A549 (cell line): ENCODE measurements at places on chromosomes 5 and 9.

GRCh38 chr5:27511061-27511460 is 472.7 kb upstream of the CDH9 start:
- DNase-seq: no peak

DNA sequence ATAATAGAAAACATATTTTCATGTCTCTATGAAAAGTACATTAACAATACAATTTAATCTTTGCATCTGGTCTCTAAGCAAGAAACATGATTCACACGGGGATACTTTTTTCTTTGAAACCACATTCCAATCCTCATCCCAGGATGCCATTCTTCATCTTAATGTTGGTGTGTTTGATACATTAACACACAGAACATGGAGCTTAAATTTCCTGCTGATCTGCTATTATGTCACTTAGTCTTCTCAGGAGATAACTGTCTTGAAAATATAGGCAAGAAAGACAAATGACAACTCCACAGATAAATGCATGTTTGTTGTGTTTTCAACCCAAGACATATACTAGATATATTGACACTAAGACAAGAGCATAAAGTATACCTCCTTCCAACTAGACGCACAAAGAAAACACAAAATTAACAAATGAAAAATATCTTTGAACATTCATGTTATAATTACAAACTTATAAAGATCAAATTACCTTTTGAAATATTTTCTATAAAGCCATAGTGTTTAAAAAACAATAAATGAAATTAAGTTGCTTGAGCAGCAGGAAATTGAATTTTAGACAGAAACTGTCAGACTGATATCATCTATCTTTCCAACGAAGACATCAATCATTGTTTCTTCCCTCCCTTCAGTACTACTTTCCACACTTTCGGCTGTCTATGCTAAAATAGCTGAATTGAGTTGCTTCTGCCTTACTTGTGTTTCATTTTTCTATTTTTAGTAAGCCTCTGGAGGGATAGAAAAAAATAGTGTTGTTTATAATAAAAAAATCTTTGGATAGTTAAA is 1676.7 kb upstream of the CDH9 start:
- DNase-seq: no peak

DNA sequence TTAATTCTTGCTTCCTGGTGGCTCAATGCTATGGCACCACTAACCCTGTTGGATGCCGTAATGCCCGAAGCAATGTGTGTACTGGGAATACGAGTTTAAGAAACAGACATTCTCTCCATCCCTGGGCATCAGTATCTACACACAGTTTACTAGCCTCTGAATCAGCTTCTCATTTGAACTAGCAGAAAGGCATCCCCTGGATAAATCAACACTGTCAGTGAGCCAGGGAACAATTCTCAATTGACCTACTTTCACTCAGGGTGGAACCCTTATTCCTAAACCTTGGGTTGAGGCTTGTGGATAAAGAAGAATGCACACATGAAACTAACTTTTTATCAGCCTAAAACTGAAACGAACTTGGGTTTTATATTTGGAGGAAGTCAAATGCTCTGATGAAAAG is 331.0 kb downstream of the GADD45G start:
- no peak for DNase-seq

GRCh38 chr9:99731950-99732349 is 89.7 kb upstream of the NR4A3 start:
- DNase-seq: no peak

DNA sequence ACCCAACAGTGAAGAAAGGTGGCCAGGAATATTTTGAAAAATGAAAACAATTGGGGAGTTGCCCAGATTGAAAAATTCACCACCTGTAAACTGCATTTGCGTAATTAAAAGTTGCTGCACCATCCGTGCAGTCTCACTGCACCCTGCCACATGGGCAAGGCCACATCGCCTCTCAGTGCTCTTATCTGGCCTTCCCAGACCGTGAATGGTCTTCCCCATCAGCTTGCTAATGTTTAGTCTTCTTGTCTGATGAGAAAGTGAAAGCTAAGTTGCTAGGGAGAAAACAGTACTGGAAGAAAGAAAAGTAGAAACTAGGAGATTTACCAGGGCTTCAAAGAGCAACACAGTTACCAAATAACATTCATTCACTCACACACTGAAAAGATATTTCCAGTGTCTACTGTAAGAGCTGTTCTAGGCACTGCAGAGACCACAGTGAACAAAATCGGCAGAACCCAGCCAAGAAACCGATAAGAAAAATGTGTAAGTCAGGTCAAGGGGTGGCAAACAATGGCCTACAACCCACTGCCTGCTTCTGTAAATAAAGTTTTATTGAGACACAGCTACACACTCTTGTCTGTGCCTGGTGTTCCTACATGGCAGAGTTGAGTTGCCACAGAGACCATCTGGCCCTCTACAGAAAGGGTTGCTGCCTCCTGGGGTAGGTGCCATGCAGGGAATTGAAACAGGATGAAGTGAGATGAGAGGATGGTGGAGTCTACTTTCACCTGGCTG is 51.2 kb upstream of the CTSL start:
- no peak for DNase-seq

DNA sequence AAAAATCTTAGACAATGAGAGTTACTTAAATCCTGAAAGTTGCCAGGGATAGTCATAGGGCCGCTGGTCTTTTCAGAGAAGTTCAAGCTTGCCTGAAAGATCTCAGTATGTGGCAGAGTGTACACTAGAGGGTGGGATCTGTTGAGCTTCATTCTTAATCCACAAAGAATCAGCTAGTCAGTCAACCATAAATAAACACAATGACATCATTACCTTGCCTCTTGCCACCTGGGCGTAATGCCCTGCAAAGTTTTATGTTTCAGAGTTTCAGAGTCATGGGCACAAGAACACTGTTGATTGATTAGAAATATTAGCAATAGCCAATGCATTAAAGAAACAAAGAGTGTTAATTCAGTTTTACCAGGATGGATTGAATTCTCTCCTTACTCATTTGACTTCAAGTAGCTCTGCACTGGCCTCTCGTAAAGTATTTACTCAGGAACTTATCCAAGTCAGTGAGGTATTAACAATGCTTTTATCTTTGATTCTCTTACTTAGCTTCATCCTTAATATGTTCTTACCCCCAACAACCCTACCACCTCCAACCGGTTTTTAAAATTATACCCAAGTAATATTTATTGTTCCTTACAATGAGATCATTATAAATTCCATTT is 14.3 kb upstream of the ANXA1 start:
- DNase-seq: no peak

GRCh38 chr9:26229324-26230054 is 551.2 kb upstream of the TUSC1 start:
- no peak for DNase-seq

- DNase-seq: no peak
Measured at GRCh38 chr9:116020801-116021200, 132.8 kb upstream of the PAPPA start.

- DNase-seq: no peak
Measured at GRCh38 chr5:14873093-14873492, 1.5 kb upstream of the ANKH start.

DNA sequence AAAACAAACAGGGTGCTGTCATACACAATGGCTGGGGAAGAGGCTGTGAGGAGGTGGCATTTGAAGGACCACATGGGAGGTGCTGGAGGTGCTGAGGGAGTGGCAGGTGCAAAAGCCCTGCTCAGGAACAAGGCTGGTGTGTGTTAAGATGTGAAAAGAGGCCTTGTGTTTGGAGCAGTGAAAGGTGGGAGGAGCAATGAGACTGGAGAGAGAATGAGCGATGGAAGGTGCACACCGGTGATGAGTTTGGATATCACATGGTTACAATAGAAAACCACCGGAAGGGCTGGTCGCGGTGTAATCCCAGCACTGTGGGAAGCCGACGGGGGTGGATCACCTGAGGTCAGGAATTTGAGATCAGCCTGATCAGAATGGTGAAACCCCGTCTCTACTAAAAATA is 9.2 kb upstream of the FIBCD1 start:
- DNase-seq: no peak

DNA sequence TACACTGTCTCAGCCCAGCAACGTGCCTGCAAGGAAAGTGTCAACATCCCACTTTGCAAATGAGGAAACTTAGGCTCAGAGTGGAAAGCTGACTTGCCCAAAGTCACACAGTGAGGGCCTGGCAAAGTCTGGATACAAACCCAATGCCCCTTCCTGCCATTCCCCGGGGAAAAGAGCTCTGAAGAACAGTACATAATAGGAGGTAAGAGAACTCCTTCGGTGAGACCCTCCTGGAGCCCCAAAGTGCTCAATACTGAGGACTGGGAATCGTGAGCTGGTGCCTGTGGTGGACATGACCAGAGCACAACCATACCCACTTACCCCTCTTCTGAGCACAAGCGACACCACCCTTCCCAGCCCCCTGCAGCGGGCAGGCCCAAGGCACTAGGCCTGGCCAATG is 13.4 kb upstream of the CPLX2 start:
- no peak for DNase-seq

DNA sequence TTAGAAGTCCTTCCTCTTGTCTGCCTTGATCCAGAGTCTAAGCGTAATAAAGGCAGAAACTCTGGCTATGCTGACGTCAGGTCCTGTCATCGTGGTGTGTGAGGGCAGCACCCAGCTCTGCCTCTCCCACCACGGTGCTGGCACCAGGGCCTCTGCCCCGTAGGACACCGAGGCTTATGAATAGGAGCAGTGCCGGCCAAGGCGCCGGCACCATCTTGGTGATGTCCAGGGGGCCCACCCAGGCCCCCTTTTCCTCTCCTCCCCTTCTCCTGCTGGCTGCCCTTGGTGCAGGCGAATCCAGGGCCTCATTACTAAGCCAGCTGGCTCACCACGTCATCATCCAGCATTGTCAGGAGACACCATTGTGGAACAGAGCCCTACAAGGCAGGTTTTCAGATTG is 252.3 kb downstream of the FANCC start:
- DNase-seq: no peak

GRCh38 chr9:84598921-84599636 is 70.5 kb upstream of the NTRK2 start:
- no peak for DNase-seq

- DNase-seq: no peak
Measured at GRCh38 chr5:131156385-131156784, 8.7 kb downstream of the HINT1 start.

GRCh38 chr5:135436951-135437418 is 10.2 kb downstream of the DCANP1 start:
- DNase-seq: no peak

DNA sequence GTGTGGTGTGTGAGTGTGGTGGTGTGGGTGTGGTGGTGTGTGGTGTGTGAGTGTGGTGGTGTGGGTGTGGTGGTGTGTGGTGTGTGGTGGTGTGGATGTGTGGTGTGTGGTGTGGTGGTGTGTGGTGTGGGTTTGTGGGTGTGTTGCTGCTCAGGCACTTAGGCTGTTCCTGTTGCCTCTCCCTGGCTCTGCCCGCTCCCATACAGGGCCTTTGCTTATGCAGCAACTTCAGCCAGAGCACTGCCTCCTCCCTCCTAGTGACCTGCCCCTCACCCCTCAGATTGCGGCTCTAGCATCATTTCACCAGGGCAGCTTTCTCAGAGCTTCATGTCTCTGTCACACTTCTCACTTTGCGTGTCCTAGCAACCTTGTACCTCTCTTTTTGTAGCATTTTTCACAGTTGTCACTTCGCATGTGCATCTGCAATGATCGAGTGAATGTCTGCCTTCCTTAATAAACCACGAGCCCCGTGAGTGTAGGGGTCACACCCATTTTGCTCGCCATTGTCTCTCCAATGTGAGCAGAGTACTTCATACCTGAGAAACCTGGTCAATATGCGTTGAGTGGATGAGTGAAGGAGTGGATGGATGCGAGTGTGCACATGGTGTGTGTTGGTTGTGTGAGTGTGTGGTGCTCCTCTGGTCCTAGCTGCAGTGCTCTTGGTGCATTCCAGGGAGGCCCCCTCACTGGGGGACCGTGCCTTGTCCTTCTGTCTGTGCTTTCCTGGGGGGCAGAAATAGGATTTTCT is 167.9 kb upstream of the PANK3 start:
- DNase-seq: no peak

DNA sequence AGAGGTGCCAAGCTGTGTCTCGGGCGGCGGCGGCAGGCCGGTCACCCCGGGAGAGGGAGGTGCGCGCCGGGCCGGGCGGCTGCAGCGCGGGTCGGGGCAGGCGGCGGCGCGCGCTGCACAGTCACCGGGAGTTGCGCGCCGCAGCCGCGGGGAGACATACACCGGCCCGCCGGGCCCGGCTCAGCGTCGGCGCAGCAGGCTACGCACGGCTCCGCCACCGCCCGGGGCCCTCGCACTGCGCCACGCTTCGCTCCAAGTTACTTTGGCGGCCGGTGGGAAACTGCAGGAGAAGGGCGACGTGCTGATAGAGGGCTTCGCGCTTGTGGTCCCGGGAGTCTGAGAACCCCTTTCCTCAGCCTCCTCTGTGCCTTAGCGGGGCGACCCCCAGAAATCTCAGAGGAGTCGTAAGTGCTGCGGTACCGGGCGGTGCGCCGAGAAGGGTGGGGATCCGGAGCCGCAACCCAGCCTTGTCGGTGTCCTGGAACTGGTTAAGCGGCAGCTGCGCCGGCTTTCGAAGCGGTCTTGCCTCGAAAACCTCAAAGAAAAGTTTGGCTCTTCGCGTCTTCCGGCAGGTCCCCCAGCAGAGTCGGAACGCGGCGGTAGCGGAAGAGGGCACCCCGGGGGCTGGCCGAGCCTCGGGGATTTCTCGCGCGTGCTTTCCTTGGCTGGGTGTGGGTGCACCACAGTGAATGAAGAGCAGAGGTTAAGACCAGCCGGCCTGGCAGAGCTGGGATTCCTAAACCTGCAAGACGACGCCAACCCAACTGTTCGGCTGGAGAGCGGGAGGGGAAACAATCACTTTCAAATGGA is at the start of gene EFNA5:
Gene EFNA5, minus strand, starts transcription at position 6 of the 810 bp plus-strand sequence.
- peak; percentile 17 for DNase-seq

- DNase-seq: peak; percentile 43
Measured at GRCh38 chr9:109779711-109780452, at the start of gene PALM2AKAP2. TSS of gene PALM2AKAP2 (plus strand) at chr9:109780198. CDS start at chr9:109780489, 291 bp downstream.

- no peak for DNase-seq
Measured at GRCh38 chr5:68818057-68818695, 275.6 kb upstream of the SLC30A5 start.

GRCh38 chr9:111928359-111928720 is 31.7 kb downstream of the UGCG start:
- DNase-seq: no peak

GRCh38 chr5:95738072-95738471 is 6.9 kb downstream of the RHOBTB3 start:
- no peak for DNase-seq

- peak; percentile 16 for DNase-seq
Measured at GRCh38 chr5:158725297-158725851, 374.3 kb downstream of the EBF1 start.

DNA sequence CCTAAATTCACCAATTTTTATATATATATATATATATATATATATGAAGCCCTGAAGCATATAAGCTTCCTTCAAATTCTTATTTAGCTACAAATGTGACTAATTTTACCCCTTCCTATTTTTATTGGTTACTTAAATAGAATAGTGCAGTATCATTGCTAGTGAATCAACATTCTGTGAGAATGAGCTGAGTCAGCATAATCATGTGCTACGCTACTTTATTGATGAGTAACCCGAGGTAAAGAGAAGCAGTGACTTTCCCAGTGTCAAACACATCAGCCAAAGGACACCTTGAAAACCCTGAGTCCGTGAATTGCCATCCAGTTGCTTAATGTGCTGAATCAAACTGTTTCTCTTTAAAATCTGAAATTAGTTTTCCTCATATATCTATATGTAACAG is 546.2 kb downstream of the DMRTA1 start:
- DNase-seq: no peak

- DNase-seq: no peak
Measured at GRCh38 chr9:100099722-100100042, 639 bp downstream of the INVS start.

GRCh38 chr5:72559866-72560766 is 52.9 kb upstream of the ZNF366 start:
- no peak for DNase-seq
